ENCODE measurements at places on chromosomes 12 and 14.

DNA sequence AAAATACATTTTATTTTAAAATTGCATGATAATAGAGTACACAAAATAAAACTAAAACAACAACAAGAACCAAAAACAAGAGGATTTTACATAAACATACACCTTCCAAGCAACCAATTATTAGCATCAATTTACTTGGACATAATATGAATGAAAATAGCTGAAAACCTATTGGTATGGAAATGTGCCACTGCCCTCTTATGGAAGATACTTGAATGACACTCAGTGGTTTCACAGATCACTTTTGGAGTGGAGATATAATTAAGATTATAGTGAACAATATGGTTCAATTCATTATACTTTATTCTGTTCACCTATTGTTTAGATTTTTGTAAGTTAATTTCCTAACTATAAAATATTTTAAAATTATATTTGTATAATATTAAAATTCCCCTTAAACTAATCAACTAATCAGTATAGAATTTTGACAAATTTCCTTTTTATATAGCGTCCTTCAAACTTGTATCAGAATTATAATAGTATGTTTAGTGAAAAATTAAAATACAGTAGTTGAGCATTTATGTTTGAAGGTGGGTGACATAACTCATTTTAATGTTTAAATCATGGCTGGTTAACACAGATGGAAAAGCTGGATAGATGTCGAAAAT, 70.1 kb downstream of the SLC6A15 start:
- DNase-seq, result peak; percentile 36

- DNase-seq, result no peak
Measured at GRCh38 chr12:85564786-85565185, 271.4 kb downstream of the RASSF9 start.

DNA sequence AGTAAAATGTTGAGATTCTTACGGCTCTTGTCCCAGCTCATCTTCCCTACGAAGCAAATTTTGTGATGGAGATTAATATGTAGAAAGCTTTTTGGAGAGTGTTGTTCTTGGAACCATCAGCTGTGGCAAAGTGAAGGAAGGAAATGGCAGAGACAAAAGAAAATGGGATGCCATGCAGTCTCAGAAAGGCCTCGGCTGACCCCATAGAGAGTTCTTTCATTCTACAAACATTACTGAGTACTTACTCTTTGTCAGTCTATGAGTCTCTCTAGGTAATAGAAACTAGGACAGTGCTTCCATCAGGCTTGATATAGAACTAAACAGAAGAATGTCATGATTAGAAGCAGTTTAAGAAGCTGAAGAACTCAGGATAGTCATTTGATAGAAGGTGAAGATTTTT, 134.1 kb downstream of the PLEKHA5 start:
- DNase-seq, result no peak

DNA sequence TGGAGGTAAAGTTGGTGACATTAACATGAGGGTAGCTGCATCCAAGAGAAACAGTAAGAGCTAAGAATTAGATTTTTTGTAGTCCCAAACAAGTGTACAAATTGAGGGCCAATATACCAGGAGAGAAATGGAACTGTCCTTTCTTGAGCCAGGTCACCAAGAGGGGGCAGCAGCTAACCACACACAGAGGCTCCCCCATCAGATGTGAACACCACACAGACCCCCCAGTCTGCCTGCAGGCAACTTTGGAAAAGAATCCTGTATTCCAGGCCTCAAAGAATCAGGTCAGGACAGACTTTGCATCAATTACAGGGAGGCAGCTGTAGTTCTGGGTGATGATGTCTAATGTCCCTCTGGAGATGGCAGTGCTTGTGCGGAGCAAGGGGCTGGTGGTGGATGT, 77.9 kb downstream of the SPTB start:
- DNase-seq, result peak; percentile 10

DNA sequence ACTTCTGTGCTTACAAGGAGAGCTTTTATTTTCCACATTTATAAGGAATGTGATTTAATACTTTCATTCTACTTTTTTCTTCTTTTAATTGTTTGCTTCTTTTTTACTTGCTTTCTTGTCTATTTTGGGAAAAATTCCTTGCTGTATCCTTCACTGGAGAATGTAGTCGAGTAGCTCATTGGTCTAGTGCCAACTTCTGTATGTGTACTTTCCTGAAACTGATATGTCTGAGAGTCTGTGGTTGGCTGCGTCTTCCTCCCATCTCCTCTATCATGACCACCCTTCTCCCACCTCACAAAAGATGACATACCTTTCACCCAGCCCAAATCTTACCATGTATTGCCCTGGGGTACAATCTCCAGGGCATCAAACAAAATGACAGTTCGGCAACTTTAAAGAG, 51.8 kb downstream of the MSRB3 start:
- DNase-seq, result no peak

- no peak for DNase-seq
Measured at GRCh38 chr12:104154806-104155205, 16.8 kb upstream of the NFYB start.

GRCh38 chr12:6607751-6608591, 792 bp upstream of the CHD4 start:
- peak; percentile 93 for DNase-seq

GRCh38 chr14:36666416-36667206, 5.0 kb downstream of the PAX9 start:
- no peak for DNase-seq

- no peak for DNase-seq
Measured at GRCh38 chr12:7892186-7892980, 19.7 kb upstream of the SLC2A14 start.

- DNase-seq, result no peak
Measured at GRCh38 chr12:122021193-122021821, 377 bp upstream of the BCL7A start.

DNA sequence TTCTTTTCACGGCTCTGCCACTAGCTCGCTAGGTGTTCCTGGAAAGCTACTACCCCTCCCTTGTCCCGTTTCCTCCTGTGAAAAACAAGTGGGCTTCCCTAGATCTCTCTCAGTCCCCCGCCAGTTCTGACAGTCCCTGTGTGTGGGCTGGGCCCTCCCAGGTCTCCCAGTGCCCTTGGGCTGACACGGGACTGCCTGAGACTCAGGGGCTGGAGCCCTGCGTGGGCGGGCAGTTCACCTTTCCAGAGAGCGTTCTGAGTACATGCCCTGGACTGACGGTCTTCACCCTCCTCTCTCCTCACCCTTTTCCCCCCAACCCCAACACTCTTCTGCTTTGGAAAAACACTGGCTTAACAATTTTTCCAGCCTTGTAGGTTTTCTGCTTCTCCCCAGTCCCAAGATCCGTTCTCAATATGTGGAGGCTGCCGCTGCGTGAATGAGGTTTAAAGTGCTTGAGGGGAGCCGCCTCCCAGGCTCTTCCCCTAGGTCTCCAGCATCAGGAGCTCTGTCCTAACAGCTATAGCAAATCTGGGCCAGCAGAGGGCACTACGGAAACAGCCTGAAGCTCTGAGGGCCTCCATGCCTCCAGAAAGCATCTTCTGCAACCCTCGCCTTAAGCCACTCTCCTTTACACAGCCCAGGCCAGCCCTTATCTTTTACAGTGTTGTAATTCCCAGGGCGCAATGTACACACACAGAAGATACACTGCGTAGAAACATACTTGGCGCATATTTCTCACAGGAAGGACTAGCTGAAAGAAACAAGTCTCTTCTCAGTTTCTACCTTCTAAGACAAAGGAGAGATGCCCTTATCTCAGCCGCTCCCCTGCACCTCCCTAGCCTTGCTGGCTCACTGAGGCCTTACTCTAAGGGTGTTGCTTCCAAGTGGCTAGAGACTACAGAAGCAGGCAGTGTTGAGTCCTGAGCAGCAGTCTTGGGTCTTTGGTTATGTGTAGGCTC, 10.4 kb upstream of the DCD start:
- peak; percentile 67 for DNase-seq

- DNase-seq, result no peak
Measured at GRCh38 chr12:46847001-46847400, 21.2 kb upstream of the SLC38A4 start.

DNA sequence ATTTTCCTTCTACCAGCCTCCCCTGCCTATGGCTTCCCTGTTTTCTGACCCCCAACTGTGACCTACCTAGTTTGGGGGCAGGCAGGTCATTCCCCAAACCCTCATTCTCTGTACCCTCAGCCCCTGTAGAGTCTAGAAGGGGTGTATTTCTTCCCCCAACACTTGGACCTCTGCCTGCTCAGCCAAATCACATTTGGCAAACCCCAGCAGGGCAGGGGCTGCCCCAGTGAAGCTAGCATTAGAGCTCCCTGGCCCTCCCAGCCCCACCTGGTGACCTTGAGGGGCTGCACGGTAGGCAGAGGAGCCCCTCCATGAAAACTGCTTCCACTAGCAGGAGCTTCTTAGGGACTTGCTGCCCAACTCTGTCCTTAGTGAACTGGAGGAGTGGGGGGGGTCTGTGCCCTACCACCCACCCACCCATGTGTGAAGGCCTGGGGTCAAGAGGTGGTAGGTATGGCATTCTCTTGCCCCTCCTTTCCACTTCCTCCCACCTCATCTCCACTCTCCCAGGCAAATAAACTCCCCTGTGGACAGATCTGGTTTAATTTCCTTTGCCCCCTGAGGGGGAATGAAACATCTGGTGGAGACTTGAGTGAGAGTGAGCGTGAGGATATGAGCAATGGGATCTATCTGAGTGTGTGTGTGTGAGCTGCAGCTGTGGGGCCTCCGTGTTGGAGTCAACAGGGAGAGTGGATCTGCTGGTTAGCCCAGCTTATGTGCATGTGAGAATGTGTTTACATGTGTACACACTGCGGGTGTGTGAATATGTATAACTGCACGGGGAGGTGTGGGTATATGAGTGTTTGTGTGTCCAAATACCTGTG, 1.6 kb downstream of the NXPH4 start:
- DNase-seq, result no peak

DNA sequence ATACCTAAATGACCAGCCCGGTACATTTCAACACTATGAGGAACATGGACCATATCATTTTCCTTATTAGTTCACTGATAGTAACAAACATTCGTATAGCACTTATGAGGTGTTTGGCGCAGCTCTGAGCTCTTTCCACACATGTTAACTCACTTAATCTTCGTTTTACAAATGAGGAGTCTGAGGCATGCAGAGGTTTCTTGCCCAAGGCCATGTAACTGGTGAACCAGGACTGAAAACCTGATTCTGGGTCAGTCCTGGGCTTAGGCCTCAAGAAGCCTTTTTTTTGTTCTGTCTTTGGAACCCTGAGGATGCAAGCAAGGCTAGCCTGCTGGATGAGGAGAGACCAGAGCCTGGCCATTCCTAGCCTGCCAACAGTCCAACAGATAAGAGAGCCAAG, 55.0 kb downstream of the C14orf132 start:
- DNase-seq, result no peak

DNA sequence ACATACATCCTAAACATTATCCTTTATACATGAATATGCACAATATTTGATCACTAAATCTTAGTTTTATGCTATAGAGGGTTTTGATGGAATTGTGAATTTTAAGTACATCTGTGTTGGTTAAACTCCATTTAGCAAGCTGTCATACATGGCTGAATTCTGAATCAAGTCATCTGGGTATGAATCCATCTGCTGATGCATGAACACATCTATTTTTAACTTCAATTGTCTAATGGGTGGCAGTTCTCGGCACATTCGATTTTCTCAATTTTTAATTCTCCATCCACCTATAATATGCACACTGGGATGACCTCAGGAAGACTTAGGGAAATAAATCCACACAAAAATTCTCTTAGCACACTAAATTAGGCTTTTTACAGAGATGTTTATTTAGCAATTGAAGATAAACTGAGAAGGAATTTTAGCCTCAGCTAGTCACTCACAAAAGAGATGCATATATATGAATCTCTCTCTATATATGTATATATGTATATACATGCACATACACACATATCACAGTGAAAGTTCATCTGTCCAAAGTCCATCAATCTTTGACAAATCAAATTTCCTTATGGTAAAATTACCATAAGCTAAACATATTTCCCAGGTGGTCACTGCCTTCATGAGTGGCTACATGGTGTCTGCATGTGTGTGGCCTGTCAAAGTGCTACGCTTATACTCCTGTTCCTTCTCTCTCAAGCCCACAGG, 44.5 kb upstream of the VPS33A start:
- no peak for DNase-seq

GRCh38 chr14:34867199-34867598, 8.0 kb downstream of the BAZ1A start:
- no peak for DNase-seq

GRCh38 chr14:22919601-22919921, 612 bp upstream of the RBM23 start:
- DNase-seq, result no peak

GRCh38 chr12:120739821-120740613, 14.4 kb downstream of the ACADS start:
- DNase-seq, result no peak

DNA sequence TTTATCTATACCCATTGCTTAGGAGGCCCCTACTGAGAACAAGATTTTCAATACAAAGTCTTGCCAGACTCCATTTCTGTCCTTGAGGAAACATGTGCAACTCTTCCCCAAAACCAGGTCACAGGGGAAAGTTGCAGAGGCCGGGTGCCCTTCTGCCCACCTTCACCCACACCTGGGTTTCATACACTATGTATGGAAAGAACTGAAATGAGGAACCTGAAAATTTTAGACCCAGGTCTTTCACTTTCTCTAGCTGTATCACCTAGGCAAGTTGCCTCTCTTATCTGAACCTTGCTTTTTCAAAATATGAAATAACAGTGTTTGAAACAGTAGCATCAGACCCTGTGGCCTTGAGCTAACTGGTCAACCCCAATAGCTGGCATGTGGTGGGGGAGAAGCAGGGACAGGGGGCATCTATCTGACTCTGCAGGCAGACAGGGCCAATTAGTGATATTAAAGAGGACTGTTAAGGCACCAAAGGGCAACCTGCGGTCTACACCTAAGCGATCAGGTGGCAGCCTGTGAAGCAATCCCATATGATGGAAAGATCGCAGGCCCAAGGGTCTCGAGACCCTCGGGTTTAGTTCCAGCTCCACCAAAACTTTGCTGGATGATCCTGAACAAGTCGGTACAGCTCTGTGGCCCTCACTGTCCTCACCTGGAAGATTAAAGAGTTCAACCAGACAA, 346.5 kb downstream of the BCL11B start:
- no peak for DNase-seq

DNA sequence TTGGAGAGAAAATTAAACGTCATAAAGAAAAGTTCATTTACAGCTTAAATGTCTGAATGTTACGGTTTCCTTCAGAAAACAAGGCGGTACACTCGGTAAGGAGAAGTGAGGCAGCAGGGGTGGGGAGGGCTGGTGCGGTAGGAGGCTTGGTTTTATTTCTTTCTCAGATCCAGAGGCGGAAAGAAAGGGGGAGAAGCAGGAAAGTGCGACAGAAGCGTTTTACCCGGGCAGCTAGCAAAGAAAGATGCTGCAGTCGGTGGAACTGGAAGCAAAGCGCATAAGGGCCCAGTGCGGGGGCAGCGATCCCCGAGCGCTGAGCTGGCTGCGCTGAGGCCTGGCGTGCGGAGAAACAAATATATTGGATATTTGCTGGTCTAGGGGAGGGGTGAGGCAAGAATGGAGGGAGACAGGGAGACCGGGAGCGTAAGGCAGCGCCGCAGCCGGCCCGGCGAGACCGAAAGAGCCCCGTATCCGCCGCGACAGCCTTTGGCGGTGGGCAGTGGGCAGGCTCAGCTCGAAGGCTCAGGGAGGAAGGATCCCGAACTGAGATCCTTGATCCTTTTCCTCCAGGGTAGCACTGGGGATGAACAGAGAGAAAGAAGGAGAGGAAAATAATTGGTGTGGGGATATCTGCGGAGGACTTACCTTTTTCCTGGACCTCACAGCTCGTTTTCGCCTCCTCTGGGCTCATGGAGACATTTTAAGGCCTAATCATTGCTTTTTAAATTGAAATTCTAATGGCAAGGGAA, 6.4 kb upstream of the HOXC11 start:
- no peak for DNase-seq

- no peak for DNase-seq
Measured at GRCh38 chr12:128266541-128267130, 334 bp upstream of the TMEM132C start.

- no peak for DNase-seq
Measured at GRCh38 chr14:61090432-61091216, 109.6 kb downstream of the SLC38A6 start.
